Activated T-helper 17 cell treated with anti-CD3 and anti-CD28 coated beads, Interleukin-2, amount 50 U/mL, for 72 hours (primary cell): ENCODE measurements at places on chromosomes 7 and 10. TPM values are rescaled to one million over a fixed set of nuclear protein-coding genes. Genes with fewer than 3 reads are reported as not detected.
A peak's percentile ranks its signal among the peaks of the same experiment; 100 is the strongest.

The NKX1-2 gene
- not detected for total RNA-seq

The TWIST1 gene
- 3.1 TPM for total RNA-seq

The GRID2IP gene
- total RNA-seq = 0.26 TPM

The GSTO2 gene
- total RNA-seq = 0.28 TPM

The ENO4 gene
- total RNA-seq = not detected

The RNF148 gene
- total RNA-seq = not detected

The PNLIPRP3 gene
- total RNA-seq = not detected

The NUTM2A gene
- total RNA-seq = 0.34 TPM

The RBP3 gene
- total RNA-seq = not detected

GRCh38 chr7:141430455-141431139 is 120.6 kb upstream of the AGK start:
- H3K36me3 ChIP-seq = no peaks in the 10 kb centered on the region
- H3K4me3 ChIP-seq = no peak overlapping the region
- ATAC-seq = no peak
- no peaks in the 10 kb centered on the region for H3K4me1 ChIP-seq
- H3K27me3 ChIP-seq = peaks cover 27% of the 10 kb centered on the region

GRCh38 chr10:3980144-3980543 is 195.1 kb upstream of the KLF6 start:
- H3K4me3 ChIP-seq = peak overlapping the region; percentile 50
- H3K27me3 ChIP-seq = no peaks in the 10 kb centered on the region
- H3K27ac ChIP-seq = no peak overlapping the region
- H3K36me3 ChIP-seq = no peaks in the 10 kb centered on the region

- H3K36me3 ChIP-seq = peaks cover 6% of the 10 kb centered on the region
- no peak overlapping the region for H3K27ac ChIP-seq
- H3K4me3 ChIP-seq = no peak overlapping the region
These were observed 28.5 kb downstream of the HYCC1 start for GRCh38 chr7:22985436-22985835.

DNA sequence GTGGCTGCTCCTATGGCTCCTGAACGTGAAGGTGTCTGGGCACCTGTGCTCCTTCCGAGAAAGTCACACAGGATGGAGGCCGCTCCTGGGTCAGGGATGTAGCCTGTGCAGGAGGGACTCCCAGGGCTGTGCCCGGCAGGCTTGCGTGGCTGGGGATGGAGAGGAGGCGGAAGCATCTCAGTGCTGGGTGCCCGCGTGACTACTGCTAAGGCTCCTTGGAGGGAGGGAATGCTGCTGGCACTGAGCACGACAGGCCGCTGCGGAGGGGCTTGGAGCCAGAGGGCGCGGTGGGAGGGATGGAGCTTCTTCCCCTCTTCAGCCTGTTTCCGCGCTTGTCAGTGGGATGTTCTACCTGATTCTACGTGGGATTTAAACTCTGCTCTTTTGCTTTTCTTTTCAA is 35.0 kb downstream of the ADCY1 start:
- peaks cover 18% of the 10 kb centered on the region for H3K27me3 ChIP-seq
- no peaks in the 10 kb centered on the region for H3K36me3 ChIP-seq
- H3K27ac ChIP-seq = no peak overlapping the region

DNA sequence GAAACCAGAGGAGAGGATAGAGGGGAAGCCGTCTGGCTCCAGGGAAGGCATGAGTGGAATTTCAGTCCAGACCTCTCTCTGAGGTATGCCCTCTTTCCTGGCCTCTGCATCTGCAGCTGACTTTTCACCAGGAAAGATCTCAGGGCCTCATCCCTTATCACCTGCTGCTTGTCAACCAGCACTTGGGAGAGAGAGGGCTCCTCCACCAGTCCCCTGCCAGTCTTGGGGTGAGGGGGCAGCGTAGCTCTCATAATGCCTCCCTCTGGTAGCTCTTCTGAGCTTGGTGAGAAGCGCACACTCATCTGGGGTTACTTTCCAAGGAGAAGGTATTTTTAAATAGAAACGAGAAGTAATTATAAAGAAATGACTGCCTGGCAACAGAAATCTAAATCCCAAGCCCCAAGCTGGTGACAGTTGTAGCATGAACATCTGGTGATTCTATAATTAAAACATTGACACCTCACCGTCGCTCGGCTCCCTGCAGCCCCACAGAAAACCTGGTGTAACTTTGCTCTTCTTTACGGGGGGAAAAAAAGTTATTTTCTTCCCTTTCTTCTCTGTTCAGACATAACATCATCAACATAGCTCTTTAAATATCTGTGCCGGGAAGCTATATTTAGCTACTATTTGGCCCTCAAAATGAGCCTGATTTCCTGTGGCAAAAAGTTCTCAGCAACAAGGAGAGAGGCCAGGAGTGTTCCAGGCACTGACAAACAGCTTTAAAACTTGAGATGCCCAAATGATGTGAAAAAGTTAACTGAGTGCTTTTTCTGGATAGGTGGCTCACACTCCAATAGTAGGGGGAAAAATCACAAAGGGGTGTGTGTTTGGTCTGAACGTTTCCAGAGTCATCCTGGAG is 26.9 kb downstream of the HIP1 start:
- ATAC-seq = no peak
- H3K27me3 ChIP-seq = no peaks in the 10 kb centered on the region
- no peaks in the 10 kb centered on the region for H3K4me1 ChIP-seq

- H3K36me3 ChIP-seq = no peaks in the 10 kb centered on the region
- H3K4me1 ChIP-seq = peaks cover 5% of the 10 kb centered on the region
- no peak for ATAC-seq
- H3K27ac ChIP-seq = no peak overlapping the region
These were observed 22.7 kb upstream of the ADCYAP1R1 start for GRCh38 chr7:31029251-31030042.

DNA sequence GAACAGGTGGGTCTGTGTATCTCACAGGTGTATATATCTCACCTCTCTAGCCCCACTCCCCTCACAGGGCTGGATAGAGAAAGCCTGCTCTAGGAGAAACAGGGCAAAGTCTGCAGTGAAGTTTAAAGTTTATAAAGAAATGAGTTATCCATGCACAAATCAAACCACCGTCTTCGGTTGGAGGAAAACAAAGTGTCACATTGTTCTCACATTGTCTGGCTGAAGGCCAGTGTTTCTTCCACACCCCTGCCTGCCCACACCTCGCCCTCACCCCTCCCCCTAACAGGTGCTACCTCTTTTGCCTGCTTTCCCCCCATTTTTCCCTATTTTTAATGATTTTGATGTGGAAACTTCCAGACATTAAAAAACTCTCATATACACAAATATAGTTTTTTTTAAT is 25.8 kb downstream of the AQP1 start:
- H3K27ac ChIP-seq = no peak overlapping the region
- no peak overlapping the region for H3K4me3 ChIP-seq
- no peaks in the 10 kb centered on the region for H3K4me1 ChIP-seq
- H3K27me3 ChIP-seq = peaks cover 21% of the 10 kb centered on the region
- ATAC-seq = no peak
- no peaks in the 10 kb centered on the region for H3K36me3 ChIP-seq

GRCh38 chr10:105195831-105196230 is 554.7 kb downstream of the SORCS3 start:
- H3K27me3 ChIP-seq = no peaks in the 10 kb centered on the region
- H3K4me3 ChIP-seq = no peak overlapping the region
- no peak for ATAC-seq
- no peak overlapping the region for H3K27ac ChIP-seq
- no peaks in the 10 kb centered on the region for H3K36me3 ChIP-seq

DNA sequence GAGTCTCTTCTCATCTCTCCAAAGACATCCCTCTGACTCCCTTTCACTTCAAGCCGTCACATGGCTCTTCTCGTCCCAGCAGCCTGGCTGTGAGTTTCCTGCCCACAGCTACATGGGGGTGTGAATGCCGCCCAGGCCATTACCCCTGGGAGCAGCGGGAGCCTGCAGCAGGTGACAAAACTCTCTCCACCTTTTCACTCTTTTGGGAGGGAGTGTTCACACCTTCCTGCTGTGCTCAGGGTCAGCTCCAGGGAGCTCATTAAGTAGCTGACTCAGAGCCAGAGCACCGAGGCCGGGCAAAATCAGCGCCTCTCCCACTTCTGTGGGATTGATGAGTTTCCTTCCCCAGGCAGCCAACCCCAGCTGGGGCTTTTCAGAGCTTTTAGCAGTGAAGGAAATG is 271.3 kb downstream of the TYW1 start:
- H3K36me3 ChIP-seq = no peaks in the 10 kb centered on the region
- ATAC-seq = no peak
- H3K27ac ChIP-seq = no peak overlapping the region
- H3K27me3 ChIP-seq = no peaks in the 10 kb centered on the region
- no peak overlapping the region for H3K4me3 ChIP-seq
- no peaks in the 10 kb centered on the region for H3K4me1 ChIP-seq

DNA sequence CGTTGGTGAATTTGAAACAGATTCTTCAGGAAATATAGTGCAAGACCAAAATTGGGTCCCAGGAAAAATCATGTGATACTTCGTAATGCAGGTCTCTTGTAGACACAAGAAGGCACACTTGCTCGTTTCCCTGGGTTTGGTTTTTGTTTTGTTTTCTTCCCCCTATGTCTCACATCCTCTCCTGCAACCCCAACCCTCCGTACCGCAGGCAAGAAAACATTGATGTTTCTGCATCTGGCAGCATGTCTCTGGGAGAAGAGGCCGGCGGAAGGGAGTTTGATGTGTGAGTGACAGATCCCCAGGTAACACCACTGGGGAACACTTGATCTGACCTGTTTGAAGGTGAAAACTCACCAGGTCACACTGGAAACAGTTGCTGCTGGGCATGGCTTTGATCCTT is 718.5 kb downstream of the AUTS2 start:
- H3K27ac ChIP-seq = no peak overlapping the region
- H3K36me3 ChIP-seq = no peaks in the 10 kb centered on the region
- H3K27me3 ChIP-seq = no peaks in the 10 kb centered on the region
- peak overlapping the region; percentile 16 for H3K4me3 ChIP-seq

GRCh38 chr10:118365702-118366101 is 23.6 kb upstream of the FAM204A start:
- no peak for ATAC-seq
- no peaks in the 10 kb centered on the region for H3K36me3 ChIP-seq
- peaks cover 21% of the 10 kb centered on the region for H3K27me3 ChIP-seq
- no peaks in the 10 kb centered on the region for H3K4me1 ChIP-seq
- no peak overlapping the region for H3K4me3 ChIP-seq

GRCh38 chr7:29042824-29043231 is 84.7 kb upstream of the TRIL start:
- H3K36me3 ChIP-seq = no peaks in the 10 kb centered on the region
- ATAC-seq = no peak
- H3K27me3 ChIP-seq = peaks cover 4% of the 10 kb centered on the region

GRCh38 chr10:17025444-17026295 is 103.9 kb downstream of the CUBN start:
- ATAC-seq = peak; percentile 72
- H3K27me3 ChIP-seq = no peaks in the 10 kb centered on the region
- peaks cover 31% of the 10 kb centered on the region for H3K4me1 ChIP-seq
- peak overlapping the region; percentile 58 for H3K4me3 ChIP-seq

DNA sequence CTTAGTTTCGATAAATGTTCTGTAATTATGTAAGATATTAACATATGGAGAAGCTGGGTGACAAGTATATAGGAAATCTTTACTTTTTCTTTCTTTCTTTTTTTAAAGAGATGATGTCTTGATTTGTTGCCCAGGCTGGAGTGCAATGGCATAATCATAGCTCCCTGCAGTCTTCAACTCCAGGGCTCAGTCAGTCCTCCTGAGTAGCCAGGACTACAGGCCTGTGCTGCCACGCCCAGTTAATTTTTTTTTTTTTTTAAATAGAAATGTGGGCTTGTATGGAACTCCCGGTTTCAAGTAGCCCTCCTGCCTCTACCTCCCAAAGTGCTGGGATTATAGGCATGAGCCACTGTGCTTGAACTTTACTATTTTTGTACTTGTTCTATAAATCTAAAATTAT is 111.7 kb downstream of the POLL start:
- no peak for ATAC-seq
- H3K36me3 ChIP-seq = peaks cover 20% of the 10 kb centered on the region
- no peaks in the 10 kb centered on the region for H3K27me3 ChIP-seq
- H3K27ac ChIP-seq = no peak overlapping the region

DNA sequence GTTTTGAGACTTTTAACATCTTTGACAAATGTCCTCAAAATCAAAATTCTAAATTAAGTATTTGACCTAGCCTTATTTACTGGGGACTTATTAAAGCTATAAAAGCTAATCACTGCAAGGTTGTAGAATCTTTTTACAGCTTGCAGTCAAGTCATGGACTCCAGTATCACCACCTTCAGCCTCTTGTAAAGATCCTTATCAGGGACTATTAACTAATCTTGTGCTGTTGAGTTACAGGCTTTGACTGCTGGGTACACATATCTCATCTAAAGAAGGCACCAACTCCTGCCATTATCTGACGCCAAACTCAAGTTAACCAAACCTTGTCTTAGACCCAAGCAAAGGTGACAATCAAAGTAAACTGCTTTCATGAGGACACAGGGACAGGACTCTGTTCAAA is 621.0 kb upstream of the IGFBP3 start:
- no peak overlapping the region for H3K4me3 ChIP-seq
- H3K27me3 ChIP-seq = peaks cover 3% of the 10 kb centered on the region
- no peaks in the 10 kb centered on the region for H3K36me3 ChIP-seq

DNA sequence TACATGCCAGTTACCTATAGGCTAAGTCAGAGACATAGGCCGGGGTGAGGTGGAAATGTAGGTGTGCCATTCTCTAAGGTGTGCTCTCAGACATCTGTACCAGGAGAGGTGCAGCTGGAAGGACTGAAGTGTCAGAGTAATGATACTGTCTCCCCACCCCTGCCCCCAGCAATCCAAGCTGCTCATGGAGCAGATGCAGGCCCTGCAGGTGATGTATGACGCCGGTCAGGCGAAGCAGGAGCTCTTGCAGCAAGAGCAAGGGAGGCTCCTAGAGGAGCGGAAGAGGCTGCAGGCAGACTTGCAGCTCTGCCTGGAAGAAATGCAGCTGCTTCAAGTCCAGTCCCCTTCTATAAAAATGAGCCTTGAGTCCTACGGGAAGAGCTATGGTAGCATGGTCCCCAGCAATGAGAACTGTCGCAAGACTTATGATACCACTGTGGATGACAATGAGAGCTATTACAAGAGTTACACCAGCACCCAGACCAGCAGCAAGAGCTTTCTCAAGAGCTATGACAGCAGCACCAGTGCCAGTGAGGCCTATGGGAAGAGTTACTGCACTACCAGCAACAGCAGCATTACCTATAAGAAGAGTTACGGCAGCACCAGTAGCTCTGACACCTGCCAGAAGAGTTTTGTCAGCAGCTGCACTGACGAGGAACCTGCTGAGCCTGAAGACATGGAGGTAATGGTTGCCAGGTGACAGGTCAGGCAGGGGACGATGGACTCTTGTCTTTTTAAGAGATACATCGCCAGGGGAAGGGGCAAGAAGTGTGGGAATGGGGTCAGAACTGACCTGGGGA is 18.4 kb upstream of the FLNC start:
- H3K27me3 ChIP-seq = no peaks in the 10 kb centered on the region
- no peak for ATAC-seq
- no peak overlapping the region for H3K27ac ChIP-seq
- H3K4me1 ChIP-seq = no peaks in the 10 kb centered on the region
